ENCODE measurements at places on chromosomes 4 and X.

GRCh38 chr4:139887962-139888735, 222.5 kb downstream of the MGST2 start:
- DNase-seq, result no peak

DNA sequence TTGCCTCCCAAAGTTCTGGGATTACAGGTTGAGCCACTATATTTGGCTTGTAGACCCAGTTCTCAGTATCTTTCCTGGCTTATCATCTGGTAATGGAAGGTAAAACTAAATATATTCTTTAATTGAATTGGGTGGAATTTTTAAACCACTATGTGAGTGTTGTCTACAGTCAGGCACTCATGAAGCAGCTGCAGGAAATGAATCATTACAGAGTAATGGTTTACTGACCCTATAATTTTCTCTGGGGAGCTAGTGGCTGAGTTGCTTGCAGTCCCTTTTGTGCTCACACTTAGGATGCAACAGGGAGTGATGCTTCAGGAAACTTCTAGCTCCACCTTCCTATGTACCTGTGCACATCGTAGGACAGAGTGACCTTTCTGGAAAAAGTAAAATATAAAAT, 4.1 kb upstream of the UGT2B7 start:
- DNase-seq, result no peak

DNA sequence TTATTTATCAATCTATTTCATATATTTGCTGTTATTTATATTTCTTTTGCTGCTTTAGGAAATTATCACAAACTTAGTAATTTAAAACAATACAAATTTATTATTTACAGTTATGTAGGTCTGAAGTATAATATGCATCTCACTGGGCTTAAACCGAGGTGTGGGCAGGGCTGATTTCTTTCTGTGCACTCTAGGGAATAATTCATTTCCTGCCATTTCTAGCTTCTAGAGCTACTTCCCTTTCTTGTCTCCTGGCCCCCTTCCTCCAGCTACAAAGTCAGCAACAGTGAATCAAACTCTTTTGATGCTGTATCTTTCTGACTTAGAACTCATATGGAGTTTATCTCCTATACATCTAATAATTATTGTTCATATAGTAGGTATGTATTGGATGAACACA, 303.5 kb upstream of the ARSJ start:
- no peak for DNase-seq

- peak; percentile 39 for DNase-seq
Observed at GRCh38 chr4:11418610-11419009, 10.1 kb downstream of the HS3ST1 start.

- DNase-seq, result no peak
Observed at GRCh38 chr4:102761296-102761701, 531 bp upstream of the MANBA start.

- DNase-seq, result no peak
Observed at GRCh38 chrX:138856881-138857604, 145.5 kb upstream of the FGF13 start.

DNA sequence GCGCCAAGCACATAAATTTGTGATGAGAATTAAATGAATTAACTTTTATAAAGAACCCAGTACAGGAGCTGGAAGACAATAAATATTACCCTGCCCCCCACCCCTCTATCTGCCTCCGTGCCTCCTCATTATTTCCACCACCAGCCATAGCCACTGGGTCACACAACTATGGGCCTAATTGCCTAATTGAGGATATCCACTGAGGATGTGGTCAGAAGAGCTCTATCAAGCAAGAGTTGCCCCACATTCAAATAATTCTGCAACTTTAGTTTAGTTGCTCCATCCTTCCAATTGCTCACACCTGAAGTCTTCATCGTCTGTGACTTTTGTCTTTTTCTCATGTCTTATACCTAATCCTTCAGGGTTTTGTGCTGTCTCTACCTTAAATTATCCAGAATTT, 9.5 kb upstream of the CXCL8 start:
- no peak for DNase-seq

DNA sequence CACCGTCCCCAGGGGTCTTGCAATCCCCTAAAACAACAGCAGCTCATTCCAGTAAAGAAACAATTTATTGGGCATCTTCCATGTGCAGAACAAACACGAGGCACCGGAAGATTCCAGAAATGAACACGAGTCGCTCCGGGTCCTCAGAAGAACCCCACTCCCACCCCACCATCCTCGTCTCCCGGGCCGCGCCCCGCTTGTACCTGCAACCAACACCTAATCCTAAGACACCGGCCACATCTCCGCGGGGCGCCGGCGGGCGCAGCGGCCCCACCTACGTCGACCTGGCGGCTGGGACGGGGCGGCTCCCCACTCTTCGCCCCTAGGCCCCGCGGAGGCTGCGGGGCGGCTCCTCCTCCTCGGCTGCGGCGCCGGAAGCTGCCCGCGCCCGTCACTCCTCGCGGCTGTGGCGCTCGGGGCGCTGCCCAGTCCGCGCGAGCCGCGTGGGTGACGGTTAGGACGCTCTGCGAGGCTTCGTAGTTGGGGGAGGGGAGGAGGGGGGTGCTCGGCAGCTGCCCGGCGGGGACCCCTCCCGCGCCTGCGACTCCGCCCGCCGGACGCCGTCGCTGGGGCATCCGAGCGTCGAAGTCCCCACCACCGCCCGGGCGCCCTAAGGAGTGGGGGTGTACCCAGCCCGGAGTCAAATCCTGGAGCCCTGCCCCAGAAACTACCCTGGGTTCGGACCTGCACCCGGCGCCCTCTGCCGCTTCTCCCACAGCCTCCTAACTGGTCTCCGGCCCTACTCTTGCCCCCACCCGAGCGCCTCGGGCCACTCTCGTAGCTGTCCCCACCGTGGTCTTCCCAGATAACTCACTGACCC, at the start of gene CCDC158:
CCDC158 (minus strand) TSS at position 380 of the 820 bp plus-strand sequence. CDS start 17,934 bp downstream, outside the sequence.
- no peak for DNase-seq

- DNase-seq, result no peak
Observed at GRCh38 chrX:71659959-71660358, 7.4 kb upstream of the LOC101059915 start.

DNA sequence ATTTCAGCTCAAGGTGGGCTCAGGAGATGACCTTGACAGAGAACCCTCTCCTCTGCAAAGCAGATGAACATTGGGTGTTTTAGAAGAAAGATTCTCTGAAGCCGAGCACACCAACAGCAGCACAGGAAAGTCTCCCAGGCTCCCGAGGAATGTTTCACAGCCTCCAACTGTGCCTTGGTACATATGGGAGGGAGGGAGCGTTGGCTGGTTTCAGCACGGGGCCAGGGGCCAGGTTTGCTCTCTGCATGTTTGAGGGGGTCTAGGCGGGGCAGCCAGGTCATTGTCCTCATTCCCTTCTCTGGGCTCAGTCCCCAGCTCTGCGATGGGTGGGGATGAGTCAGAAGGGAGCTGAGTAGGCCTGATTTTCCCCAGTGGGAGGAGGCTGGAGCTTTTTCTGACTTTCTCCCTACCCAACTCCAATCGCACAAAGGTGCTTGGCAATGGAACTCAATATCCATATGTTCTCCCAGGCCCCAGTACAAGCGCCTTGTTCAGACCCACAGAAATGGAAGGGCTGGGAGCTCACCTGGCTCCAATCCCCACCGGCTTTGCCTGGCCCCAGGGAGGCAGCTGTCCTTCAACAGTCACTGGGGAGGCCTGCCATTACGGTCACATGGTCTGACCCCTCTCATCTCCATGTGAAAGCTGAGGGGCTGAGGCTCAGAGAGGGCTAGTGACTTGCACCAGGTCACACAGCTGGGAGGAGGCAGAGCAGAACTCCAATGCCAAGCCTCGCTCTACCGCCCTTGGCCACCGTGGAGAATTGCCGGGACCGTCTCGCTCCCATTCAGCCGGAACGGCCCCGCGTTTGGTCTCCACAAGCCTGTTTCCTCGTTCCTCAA, 108.4 kb upstream of the AFAP1 start:
- DNase-seq, result no peak

GRCh38 chr4:69702201-69702600, 49.2 kb upstream of the UGT2A1 start:
- DNase-seq, result no peak

- no peak for DNase-seq
Observed at GRCh38 chr4:53100501-53101190, 238.5 kb downstream of the RASL11B start.

- no peak for DNase-seq
Observed at GRCh38 chr4:119955256-119955655, 111.4 kb downstream of the MAD2L1 start.

GRCh38 chr4:150261571-150261970, 183.3 kb downstream of the DCLK2 start:
- DNase-seq, result no peak

- no peak for DNase-seq
Observed at GRCh38 chr4:86831262-86832130, 17.7 kb downstream of the SLC10A6 start.

DNA sequence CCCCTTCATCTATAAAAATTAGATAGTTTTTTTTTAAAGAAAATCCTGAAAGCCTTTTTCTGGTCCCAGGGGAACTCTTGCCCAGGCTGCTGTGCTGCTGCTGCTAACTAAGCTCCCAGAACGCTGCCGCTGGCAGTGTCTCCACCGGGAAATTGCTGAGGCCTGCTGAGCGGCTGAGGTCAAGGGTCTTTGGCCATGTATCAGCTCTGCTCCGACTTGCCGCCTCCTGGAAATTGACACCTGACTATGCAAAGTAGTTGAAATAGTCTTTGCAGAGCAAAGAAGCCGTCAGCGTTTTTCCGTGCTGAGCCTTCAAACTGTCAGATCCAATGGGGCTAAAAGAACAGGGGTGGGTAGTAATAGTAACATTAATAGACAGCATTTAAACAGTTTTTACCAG, 839 bp downstream of the QDPR start:
- no peak for DNase-seq

- DNase-seq, result no peak
Observed at GRCh38 chr4:56149591-56149990, 200.8 kb downstream of the CEP135 start.

DNA sequence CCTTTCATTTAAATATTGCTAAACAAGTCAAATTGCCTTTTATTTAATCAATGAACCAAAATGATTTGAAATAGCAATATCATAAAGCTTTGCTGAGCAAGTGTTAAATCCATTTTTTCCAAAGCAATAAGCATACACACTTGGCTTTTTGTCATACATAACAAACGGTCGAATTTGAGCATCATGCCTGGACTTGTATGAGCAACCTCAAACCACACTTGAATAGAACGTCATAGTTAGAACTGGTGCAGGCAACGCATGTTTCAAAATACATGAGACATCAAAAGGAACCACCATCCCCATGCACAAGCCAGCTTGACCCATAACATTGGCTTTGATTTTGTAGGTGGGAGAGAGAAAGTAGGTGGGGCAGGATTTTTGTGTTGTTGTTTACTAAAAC, 812.3 kb upstream of the FRG1 start:
- no peak for DNase-seq

- DNase-seq, result no peak
Observed at GRCh38 chr4:151646322-151646721, 114.5 kb downstream of the GATB start.

DNA sequence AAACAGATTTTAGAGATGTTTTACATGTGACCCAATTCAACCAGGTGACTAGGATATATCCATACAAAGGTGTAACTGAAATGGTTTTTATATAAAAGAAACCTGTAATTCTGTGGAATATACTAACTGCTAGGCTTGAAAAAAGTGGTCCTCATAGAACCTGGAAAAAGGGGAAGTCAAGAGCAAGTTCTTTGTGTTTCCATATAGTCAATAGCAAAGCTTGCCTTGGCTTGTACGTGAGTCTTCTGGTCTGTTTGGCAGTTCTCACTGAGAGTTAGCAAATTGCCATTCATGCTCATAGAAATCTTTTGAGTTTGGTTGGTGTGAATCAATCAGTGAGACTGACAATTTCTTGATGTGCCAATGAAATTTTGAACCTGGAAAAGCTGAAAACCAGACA, 79.4 kb upstream of the SMIM10 start:
- no peak for DNase-seq

DNA sequence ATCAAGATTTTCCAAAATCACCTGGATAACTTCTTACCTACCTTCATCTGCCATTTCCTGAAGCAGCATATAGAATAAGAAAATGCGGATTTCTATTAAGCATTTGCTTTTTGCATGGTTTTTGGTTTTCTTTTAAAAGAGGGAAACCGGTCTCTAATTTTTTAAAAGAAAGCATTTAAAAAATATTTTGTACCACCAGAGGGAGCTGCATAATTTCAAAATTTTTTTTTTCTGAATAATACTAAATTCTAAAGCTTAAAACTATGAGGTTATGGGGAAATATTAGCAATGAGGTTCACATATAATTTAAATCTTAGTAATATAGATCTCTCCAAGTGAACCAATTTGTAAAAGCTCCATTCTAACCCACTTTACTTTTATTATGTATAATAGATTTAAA, 137.7 kb upstream of the TENT5D start:
- DNase-seq, result no peak

DNA sequence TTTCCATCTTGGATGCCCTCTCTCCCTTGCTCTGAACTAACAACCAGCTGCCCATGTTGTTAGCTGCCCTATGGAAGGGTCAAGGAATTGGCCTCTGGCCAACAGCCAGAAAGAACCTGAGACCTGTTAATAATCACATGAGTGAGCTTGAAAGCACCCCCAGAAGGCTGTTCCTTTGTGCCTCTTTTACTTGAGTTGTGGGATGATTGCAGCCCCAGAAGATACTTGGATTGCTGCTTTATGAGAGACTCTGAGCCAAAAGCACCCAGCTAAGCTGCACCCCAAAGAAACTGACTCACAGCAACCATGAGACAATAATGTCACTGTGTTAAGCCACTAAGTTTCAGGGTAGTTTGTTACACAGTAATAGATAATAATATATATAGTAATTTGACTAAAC, 73.3 kb downstream of the FRYL start:
- DNase-seq, result no peak

DNA sequence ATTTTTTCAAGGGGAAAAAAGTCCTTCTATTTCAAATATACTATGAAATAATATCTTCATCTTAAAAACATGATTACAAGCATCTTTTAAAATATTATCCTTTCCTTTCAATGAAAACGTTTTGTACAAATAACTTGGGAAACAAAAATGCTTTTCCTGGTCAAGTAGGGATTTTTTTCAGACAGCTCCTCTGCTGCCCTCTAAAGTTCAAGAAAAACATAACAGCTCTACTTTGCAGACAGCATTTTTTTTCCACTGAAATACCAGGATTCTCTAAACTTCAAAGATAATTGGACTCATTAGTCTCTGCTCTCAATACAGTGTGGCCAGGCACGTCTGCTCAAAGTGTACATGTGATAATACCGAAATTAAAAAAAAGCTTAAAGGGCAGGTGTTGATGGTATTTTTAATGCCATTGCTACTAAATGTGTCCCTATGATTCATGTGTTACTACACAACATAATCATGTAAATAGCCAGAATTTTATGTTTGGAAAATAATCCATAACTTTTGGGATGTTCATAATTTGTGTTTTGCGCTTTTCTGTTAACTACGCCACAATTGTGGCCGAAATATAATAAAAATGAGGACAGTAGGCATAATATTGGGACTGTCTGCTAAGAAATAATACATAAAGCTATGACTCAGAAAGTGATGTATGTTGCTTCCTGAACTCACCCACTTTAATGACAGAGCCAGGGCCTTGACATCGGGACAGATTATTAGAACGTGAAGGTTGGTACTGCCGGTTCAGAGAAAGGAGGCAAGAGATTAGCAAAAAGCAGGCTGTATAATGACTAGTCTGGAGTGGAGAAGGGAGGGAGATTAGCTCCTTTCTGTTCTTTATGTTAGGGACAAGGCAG, 478.9 kb downstream of the KCNIP4 start:
- DNase-seq, result peak; percentile 26
